Right kidney (tissue), 9 donors: ENCODE measurements at places on chromosomes 4 and X.

DNA sequence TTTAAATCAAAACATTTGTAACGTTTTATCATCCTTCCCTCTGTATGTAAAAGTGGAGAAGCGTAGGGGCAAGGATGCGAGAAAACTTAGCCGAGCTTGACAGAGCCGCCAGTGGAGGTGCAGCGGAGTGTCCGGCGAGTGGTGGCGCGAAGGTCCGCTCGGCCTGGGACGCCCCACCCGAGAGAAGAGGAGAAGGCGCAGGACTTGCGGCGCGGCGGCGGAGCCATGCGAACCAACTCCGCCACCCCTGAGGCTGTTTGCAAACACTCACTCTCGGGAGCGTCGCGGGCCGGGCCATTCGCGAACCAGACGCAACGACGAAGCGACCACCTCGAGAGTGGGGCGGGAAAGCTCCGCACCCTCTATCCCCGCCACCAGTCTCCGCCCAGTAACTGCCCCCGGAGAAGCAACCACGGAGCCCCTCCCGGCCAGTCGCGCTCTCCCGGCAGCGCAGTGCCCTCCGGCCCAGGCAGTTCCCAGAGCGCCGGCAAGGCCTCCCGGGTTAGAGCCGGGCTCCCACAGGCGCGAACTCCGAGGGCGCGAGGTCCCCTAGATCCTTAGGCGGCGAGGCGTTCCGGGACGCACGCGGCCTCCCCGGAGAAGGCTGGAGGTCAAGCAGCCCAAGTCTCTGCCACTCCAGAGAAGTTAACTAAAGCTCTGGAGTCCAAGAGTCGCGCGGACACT is 2.3 kb upstream of the MAB21L2 start:
- DNase-seq = peak; percentile 83

DNA sequence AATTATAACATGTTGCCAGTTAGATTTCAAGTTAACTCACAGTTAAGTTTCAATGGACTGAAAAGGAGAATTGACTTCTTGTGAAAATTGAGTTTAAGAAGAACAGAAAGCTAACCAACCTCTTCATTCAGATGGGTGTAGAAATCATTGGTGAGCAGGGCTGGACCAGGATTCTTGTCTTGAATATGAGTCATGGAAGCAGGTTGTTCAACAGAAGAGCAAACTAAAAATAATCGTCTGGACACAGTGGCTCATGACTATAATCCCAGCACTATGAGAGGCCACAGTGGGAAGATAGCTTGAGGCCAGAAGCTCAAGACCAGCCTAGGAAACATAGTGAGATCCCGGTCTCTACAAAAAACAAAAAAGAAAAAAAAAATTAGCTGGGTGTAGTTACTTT is 98.2 kb downstream of the ARSJ start:
- no peak for DNase-seq

DNA sequence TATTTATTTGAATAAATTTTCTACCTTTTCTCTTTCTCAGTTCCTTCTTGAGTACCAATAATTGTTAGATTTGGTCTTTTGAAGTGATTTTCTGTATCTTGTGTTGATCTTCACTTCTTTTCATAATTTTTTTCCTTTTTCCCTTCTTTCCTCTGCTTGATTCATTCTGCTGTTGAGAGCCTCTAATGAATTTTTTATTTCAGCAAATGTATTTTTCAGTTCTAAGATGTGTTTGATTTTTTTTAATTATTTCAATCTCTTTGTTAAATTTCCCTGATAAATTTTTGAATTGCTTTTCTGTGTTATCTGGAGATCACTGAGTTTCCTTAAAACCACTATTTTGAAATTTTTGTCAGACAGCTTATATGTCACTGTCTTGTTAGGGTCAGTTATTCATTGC is 155.4 kb upstream of the IL15 start:
- no peak for DNase-seq

- no peak for DNase-seq
Observed at GRCh38 chrX:84907324-84907968, 96.2 kb upstream of the APOOL start.

GRCh38 chr4:41144812-41145211 is 69.5 kb downstream of the APBB2 start:
- no peak for DNase-seq

- peak; percentile 75 for DNase-seq
Observed at GRCh38 chrX:40109288-40110008, 11.7 kb upstream of the BCOR start.

- DNase-seq = no peak
Observed at GRCh38 chr4:34182306-34182705, 2062.0 kb downstream of the ARAP2 start.

- DNase-seq = no peak
Observed at GRCh38 chr4:4637710-4638109, 95.9 kb upstream of the STX18 start.

DNA sequence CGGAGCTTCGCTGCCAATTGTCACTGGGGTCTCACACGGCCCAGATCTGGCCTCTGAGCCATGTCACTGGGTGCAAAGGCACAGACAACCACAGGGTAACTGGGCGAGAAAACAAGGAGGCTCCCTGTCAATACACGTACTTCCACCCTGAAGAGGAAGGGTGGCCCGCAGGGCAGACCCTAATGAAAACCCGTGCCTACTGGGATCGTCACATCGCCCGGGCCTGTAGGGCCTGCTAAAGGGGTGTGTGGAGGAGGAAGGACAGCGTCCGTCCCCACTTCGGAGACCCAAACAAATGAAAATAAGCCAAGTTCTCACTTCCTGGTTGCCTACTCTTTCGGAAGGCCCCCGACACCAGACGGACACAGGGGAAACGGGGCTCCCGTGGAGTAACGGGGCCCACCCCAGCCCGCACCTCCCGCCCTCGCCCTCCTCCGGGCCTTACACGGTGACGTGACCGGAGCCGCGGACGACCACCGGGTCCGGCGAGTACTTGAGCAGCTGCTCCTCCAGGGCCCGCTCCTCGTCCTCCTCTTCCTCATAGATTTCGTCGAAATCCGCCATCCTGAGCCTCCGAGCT is 578 bp downstream of the CHIC2 start:
- DNase-seq = peak; percentile 79

- no peak for DNase-seq
Observed at GRCh38 chrX:51665981-51666380, 16.6 kb downstream of the CENPVL2 start.

- no peak for DNase-seq
Observed at GRCh38 chr4:53233114-53233795, 132.6 kb downstream of the SCFD2 start.

GRCh38 chr4:74083546-74083945 is 15.4 kb downstream of the CXCL2 start:
- DNase-seq = no peak

DNA sequence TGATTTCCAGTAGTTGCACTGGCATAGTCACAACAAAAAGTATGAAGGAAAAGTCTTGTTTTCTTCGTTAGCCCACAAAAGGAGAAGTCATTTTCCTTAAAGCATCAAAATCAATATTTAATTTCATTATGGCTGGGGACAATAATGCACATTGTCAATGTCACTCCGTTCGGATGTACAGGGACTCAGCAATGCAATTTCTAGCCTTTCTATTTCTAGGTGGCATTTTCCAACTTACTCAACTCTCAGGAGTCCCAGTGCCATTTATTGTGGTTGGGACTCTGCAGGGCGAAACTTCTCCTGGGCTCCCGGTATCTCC is 99.6 kb downstream of the CEP135 start:
- no peak for DNase-seq

DNA sequence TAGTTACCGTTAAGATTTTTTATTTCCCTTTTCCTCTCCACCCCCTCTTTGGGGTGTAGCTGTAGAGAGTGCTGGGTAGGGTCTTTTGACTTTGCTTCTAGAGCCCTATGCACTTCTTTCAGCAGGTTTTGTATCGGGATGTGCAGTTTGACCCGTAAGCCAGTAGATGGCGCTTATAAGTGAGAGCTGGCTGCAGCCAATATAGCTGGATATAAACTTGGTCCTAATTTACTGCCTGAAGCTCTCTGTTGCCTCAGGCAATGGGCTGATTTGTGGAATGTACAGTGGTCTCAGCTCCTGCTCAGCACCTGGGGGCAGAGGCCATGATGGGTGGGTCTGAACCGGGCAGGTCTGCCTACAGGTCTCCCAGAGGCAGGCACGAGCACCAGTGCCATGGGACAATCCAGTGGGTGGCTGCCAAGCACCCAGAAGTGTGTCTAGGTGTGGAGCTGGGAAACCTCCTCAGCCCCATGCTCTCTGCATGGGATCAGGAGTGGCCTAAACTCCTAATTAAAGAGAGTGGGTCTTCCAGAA is 146.5 kb downstream of the SPANXN1 start:
- DNase-seq = no peak

GRCh38 chr4:143294710-143295275 is 41.9 kb upstream of the GAB1 start:
- no peak for DNase-seq

DNA sequence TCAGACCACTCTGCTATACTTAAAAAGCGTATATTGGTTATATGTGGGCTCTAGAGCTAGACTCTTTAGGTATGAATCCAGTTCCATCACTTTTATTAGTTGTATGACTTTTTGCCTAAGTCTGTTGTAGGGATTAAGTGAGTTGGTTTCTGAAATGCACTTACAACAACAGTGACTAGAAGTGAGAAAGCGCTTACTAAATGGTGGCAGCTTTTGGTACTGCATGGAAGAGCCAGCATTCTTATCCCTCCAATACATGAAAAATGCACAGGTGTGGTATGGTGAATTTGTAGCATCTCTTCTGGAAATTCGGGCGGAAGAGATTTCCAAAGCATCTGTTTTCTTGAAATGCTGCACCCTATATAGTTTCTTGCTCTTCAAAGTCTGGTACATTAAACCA is 117.1 kb downstream of the SPANXA1 start:
- DNase-seq = no peak

GRCh38 chrX:50876551-50876950 is 34.0 kb upstream of the BMP15 start:
- no peak for DNase-seq

- DNase-seq = no peak
Observed at GRCh38 chr4:4549534-4549933, 7.7 kb upstream of the STX18 start.
